ENCODE measurements at places on chromosomes 1 and 21.

GRCh38 chr1:226732856-226733291 lies 6.2 kb downstream of the ITPKB start:
- no peak overlapping the region for H3K27ac ChIP-seq
- no peaks in the 10 kb centered on the region for H3K27me3 ChIP-seq
- H3K36me3 ChIP-seq: no peaks in the 10 kb centered on the region

DNA sequence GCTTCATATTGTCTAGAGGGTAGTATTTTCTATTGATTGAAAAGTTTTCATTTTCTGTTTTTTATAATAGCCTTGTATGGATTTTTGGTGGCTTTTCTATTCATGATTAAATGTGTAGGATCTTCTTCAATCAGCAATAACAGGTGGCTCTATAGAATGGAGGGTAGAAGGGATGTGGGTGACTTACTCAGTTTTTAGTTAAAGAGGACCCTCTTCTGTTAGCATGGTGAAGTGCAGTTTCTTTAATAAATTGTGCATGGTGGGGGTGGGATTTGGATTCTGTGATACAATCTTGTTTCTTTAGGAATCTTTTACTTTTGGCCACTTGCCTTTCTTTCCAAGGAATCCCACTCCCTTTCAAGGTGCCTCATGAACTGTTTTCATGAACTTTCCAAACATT lies 64.7 kb downstream of the SLC35A3 start:
- DNase-seq: no peak
- no peaks in the 10 kb centered on the region for H3K27me3 ChIP-seq
- no peak overlapping the region for H3K4me3 ChIP-seq
- H3K27ac ChIP-seq: no peak overlapping the region
- H3K36me3 ChIP-seq: no peaks in the 10 kb centered on the region
- H3K4me1 ChIP-seq: no peaks in the 10 kb centered on the region

- no peak overlapping the region for H3K27ac ChIP-seq
- DNase-seq: no peak
- H3K36me3 ChIP-seq: peaks cover 55% of the 10 kb centered on the region
- no peak overlapping the region for H3K4me3 ChIP-seq
- H3K27me3 ChIP-seq: no peaks in the 10 kb centered on the region
Measured at GRCh38 chr1:33323663-33324477, 3.0 kb upstream of the A3GALT2 start.

- peaks cover 65% of the 10 kb centered on the region for H3K4me1 ChIP-seq
- H3K27ac ChIP-seq: peak overlapping the region; percentile 99
- no peaks in the 10 kb centered on the region for H3K36me3 ChIP-seq
- H3K4me3 ChIP-seq: peak overlapping the region; percentile 47
- H3K27me3 ChIP-seq: no peaks in the 10 kb centered on the region
Measured at GRCh38 chr1:156504438-156504813, 3.9 kb upstream of the MEF2D start.

DNA sequence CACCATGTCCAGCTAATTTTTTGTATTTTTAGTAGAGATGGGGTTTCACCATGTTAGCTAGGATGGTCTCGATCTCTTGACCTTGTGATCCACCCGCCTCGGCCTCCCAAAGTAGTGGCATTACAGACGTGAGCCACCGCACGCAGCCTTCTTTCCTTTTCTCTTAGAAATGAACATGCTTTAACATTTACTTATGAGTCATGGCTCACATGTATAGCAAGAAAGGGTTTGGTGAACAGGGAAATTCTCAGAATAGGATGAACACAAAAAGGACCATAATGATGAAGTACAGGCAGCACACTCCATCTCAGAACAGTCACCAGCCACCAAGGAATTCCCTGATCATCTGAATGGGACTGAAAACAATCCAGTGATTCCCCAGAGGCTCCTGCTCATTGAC lies 9.4 kb upstream of the VAMP4 start:
- DNase-seq: no peak
- no peaks in the 10 kb centered on the region for H3K4me1 ChIP-seq
- no peaks in the 10 kb centered on the region for H3K27me3 ChIP-seq
- no peak overlapping the region for H3K4me3 ChIP-seq
- no peaks in the 10 kb centered on the region for H3K36me3 ChIP-seq

GRCh38 chr1:198019126-198019525 lies 102.0 kb downstream of the LHX9 start:
- DNase-seq: no peak
- H3K4me1 ChIP-seq: peaks cover 7% of the 10 kb centered on the region
- no peaks in the 10 kb centered on the region for H3K27me3 ChIP-seq
- no peaks in the 10 kb centered on the region for H3K36me3 ChIP-seq
- H3K27ac ChIP-seq: no peak overlapping the region

DNA sequence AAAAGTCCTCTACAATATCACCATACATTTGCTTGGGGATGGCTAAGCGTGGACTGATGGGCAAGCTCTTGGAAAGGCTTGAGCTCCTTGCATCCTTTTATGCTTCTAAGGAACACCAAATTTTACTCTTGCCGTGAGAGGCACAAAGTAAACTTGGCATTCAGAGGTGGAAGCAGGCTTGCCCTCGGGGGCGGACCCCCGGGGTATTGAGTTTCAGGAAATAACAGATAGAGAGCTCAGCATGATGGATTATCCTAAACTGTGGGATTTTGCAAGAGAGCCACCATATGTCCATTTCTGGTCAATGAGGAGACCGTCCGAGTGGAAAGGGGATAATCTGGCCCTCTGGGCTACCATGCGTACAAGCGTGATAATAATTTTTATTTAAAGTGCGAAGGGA lies 14.0 kb downstream of the IFI16 start:
- no peaks in the 10 kb centered on the region for H3K36me3 ChIP-seq
- no peaks in the 10 kb centered on the region for H3K4me1 ChIP-seq
- H3K27me3 ChIP-seq: peaks cover 2% of the 10 kb centered on the region
- H3K27ac ChIP-seq: no peak overlapping the region

Measured in HCT116 (cell line).